ENCODE measurements at places on chromosomes 13 and 19.
A peak's percentile ranks its signal among the peaks of the same experiment; 100 is the strongest.

DNA sequence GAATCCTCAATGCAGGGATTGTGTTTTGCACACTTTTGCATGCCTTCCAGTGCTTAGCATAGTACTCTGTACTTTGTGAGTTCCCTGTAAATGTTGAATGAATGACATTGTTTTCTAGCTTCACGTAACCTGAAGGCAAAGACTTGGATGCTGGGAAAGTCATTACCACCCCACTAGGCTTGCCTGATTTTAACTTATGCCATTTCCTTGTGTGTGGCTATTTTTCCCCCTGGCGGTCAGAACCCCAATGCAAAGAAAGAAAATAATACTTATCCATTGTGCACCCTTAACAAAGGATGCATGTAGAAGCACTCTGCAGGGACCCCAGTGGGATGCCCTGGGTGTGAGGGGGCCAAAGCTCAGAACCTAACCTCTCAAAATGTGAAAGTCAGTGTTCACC, 1.2 kb upstream of the ENOX1 start:
- no peak for DNase-seq

- no peak for DNase-seq
These were observed 70.4 kb downstream of the CEBPG start for GRCh38 chr19:33443638-33444561.

- no peak for DNase-seq
These were observed 8.4 kb downstream of the ZNF808 start for GRCh38 chr19:52535771-52536447.

DNA sequence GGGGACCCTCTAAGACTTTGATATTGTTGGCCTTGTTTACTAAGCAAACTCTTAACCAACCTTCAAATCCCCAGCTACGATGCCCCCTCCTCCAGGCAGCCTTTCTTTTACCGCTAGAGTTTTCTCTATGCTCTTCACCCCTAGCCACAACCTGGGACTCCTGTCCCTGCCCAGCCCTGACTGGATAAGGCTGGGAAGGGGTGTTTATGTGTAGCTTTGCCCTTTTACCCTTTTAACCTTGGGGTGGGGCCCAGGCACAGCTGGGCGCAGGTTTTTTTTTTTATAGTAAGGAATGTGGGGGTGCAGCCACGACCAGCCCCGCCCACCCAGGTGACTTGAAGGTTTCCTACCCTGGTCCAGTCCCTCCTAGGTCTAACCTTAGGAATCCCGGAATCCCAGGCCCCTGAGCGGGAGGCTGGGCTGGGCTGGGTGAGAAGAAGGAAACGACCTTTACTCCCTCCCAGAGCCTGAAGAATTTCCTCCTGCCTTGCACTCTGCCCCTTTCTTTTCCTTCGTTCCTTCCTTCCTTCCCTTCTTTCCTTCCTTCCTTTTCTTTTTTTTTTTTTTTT, 12.2 kb downstream of the TJP3 start:
- no peak for DNase-seq

- no peak for DNase-seq
These were observed 30.7 kb downstream of the HTR2A start for GRCh38 chr13:46866150-46866549.

- DNase-seq, result no peak
These were observed 515.3 kb downstream of the PCDH9 start for GRCh38 chr13:66714795-66715194.

- no peak for DNase-seq
These were observed 40.1 kb downstream of the RFX2 start for GRCh38 chr19:6070207-6070681.

GRCh38 chr19:14006766-14007562, 844 bp upstream of the RFX1 start:
- DNase-seq, result no peak

- no peak for DNase-seq
These were observed 61.3 kb downstream of the ENOX1 start for GRCh38 chr13:43725460-43725859.

GRCh38 chr13:114071410-114071809, 61.0 kb downstream of the RASA3 start:
- DNase-seq, result no peak

DNA sequence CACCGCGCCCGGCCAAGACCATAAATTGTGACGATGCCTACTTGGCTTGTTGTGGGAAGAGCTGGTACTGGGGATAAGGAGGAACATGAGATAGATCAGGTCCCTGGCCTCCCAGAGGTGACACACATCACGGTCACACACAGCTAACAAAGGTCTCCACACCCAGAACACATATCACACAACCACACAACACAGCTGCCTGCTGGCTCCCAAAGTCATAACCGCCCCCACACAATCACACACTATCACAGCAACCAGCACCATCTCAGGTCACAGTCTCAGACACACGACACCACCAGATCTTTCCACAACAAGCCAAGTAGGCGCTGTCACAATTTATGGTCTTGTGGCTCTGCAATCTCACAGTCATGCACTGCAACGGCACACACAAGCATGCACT, 5.7 kb downstream of the COL5A3 start:
- DNase-seq, result no peak

DNA sequence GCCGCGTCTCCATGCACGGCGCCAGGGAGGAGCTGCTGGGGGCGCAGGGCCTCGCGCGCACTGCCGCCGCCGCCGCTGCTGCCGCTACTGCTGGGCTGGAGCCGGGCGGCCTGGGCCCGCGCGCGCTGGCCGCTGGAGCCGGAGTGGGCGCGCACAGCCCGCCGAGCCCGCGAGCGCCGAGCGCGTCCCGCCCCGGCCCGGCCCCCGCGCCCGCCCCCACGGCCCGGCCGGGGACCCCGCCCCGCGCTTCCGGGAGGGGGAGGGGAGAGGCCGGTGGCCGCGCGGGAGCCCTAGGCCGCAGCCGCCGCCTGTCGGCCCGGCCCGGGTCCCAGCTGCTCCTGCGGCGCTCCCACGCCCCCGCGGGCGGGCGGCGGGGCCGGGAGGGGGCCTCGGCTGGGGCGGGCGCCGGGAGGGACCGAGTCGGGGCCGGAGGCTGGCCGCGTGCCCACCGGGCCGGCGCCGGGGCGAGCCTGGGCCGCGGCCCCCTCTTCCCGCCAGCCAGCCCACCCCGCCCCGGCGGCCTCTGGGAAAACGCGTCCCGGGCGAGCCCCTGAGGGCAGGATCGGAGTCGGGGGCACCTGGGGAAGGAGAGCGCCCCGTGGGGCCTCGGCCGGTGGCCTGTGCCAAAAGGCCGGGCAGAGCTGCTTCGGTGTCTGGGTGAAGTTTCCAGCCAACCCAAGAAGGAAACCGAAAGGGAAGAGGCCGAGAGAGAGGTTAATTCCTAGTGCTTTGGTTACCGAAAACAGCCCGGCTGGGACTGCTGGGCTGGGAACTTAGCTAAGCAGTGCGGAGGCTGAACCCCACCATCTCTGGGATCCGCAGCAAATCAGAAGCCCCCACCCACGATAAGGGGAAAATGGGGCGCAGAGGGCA, at the start of gene STK24:
STK24 (minus strand) TSS at position 145 of the 873 bp plus-strand sequence. CDS start 321 bp downstream, outside the sequence.
- DNase-seq, result no peak

GRCh38 chr19:48171710-48172109, 1.2 kb downstream of the ZSWIM9 start:
- no peak for DNase-seq

- DNase-seq, result no peak
These were observed 3.9 kb downstream of the SIGLEC7 start for GRCh38 chr19:51145916-51146493.

- no peak for DNase-seq
These were observed 135.0 kb downstream of the TM9SF2 start for GRCh38 chr13:99636306-99636705.

DNA sequence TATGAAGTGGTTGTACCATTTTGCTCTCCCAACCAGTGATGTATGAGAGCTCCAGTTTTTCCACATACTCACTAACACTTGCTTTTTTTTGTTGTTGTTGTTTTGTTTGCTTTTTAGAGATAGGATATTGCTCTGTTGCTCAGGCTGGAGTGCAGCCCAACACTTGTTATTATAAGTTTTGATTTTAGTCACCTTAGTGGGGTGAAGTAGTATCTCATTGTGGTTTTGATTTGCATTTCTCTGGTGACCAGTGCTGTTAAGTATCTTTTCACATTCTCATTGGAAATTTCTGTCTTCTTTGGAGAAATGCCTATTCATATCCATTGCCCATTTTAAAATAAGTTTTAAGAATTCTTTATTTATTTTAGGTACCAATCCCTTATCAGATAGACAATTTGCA, 31.3 kb downstream of the CYP4F22 start:
- no peak for DNase-seq

- DNase-seq, result no peak
These were observed 111.0 kb downstream of the B3GLCT start for GRCh38 chr13:31310786-31311185.

DNA sequence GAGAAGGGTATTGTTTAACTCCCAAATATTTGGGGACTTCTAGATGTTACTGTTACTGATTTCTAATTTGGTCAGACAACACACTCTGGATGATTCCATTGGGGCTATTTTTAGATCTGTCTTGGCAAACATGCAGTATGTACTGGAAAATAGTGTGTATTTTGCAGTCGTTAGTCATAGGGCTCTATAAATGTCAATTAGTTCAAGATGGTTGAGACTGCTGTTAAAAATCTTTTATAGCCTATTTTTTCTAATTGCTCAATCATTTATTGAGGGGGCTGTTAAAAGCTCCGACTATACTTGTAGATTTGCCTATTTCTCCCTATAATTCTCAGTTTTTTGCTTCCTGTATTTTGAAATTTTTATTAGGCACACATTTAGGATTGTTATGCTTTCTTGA, 31.4 kb downstream of the PPP5C start:
- no peak for DNase-seq

DNA sequence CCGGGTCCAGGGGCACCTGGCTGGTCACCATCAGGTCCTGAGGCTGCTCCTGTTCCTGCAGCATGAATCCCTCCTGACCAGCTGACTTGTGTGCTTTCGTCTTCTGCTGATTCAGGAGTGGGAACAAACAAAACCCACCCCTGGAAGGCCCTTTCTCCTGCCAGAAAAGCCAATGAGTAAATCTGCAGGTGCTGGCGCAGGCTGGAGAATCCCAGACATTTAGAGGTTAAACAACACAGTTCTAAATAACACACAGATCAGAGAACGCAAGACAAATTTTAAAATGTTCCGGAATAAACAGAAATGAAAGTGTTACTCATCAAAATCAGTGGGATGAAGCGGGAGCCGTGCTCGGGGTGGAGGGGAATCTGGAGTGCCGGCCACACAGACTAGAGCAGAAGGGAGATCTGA, 60.6 kb upstream of the C13orf46 start:
- no peak for DNase-seq

GRCh38 chr19:18322318-18322758, 538 bp downstream of the LSM4 start:
- DNase-seq, result no peak

- DNase-seq, result no peak
These were observed 3.8 kb downstream of the GRIK5 start for GRCh38 chr19:42066075-42066754.

GRCh38 chr13:99311137-99311536, 3.9 kb upstream of the GPR183 start:
- no peak for DNase-seq

GRCh38 chr19:44447916-44448674, at the start of gene ZNF229:
ZNF229 (minus strand) TSS chr19:44448472; CDS start chr19:44442847, 5,625 bp downstream.
- DNase-seq, result peak; percentile 9

- DNase-seq, result no peak
These were observed 790 bp downstream of the TPM4 start for GRCh38 chr19:16076958-16077611.

- no peak for DNase-seq
These were observed 4.7 kb upstream of the SIGLEC14 start for GRCh38 chr19:51651216-51651846.

DNA sequence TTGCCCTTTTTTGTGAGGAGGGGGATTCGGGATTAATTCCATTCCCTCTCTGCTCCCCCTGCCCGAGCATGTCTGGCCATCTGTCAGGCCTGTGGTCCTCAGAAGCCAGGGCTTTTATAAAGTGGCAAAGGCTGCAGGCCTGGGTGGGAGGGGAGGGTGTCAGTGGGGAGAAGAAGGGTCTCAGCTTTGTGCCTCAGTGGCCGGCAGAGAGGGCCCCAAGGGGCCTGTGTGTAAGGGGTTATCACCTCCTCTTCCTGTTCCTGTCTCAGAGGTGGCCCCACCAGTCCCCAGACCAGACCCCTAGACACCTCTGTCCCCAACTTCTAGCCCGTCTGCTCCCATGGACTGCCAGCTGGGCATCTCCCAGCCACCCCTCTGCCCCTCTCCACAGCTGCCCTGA, 3.4 kb upstream of the NUMBL start:
- no peak for DNase-seq

GRCh38 chr19:54209811-54210494, 9.3 kb downstream of the RPS9 start:
- peak; percentile 38 for DNase-seq

Data from NCI-H1417 treated with DMSO at 0.1 percent for 48 hours (cell line).